ENCODE measurements at places on chromosomes 5 and 9.

DNA sequence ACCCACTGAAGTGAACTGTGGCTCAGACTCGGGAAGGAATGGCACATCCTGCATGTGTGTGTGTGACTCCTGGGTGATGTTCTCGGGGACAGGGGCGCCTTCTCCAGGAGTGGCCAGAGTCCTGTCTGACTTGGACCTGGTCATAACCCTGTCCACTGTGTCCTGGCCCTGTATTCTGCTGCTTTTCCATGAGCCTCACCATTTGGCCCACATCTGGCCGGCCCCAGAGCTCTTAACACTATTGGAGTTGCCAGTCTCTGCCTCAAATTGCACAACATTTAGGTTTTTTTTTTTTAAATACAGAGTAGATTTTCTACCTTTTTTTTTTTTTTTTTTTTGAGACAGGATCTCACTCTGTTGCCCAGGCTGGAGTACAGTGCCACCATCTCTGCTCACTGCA, 278.3 kb upstream of the TUT7 start:
- DNase-seq: peak; percentile 77

GRCh38 chr5:38825494-38825893, 20.3 kb upstream of the OSMR start:
- no peak for DNase-seq

- no peak for DNase-seq
These were observed 471.1 kb downstream of the DMAC1 start for GRCh38 chr9:7328453-7328852.

- no peak for DNase-seq
These were observed 7.6 kb upstream of the ALDH1A1 start for GRCh38 chr9:72960446-72960845.

DNA sequence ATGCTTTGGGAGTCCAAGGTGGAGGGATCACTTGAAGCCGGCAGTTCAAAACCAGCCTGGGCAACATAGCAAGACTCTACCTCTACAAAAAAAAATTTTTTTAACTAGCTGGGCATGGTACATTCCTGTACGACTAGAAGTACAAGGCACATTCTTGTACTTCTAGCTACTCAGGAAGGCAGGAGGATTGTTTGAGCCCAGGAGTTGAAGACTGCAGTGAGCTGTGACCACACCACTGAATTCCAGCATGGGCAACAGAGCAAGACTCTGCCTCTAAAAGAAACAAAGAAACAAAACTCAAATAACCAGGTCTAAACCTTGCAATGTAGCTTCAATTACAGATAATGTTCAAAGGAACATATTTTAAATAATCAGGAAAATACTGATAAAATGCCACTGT, 56.2 kb downstream of the SSBP2 start:
- no peak for DNase-seq

DNA sequence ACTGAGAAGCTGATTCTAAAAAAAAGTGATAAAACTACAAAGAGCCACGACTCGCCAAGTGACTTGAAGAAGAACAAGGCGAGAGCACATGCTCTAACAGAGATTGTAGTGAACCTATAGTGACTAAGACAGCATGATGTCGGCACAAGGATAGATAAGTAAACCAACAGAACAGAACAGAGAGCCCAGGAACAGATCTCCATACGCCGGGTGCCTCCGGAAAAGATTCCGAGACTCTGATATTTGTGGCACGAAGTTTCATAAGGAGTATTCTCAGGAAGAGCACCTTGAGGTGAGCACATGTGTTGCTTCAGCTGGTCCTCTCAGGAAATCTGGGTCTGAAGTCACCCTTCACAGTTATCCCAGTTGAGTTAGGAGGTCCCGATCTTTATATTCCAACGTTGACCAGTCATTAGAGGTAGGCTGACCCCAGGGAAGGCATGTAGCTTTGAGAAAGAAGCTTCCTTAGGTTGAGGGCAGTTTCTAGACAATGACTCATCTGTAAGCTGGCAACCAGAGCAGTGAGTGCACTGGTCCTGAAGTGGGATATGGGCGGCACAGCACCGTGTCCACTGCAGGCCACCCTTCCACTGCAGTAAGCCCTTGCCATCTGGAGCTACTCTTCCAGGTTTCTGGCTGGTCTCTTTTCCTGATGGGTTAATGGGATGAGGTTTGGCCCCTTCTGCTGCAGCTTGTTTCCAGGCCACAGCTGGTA, 13.6 kb upstream of the CLK4 start:
- DNase-seq: no peak

Measured in right cardiac atrium (tissue), 5 donors.